ENCODE measurements at places on chromosomes 7 and 10. TPM values are rescaled to one million over a fixed set of nuclear protein-coding genes. Genes with fewer than 3 reads are reported as not detected.

DNA sequence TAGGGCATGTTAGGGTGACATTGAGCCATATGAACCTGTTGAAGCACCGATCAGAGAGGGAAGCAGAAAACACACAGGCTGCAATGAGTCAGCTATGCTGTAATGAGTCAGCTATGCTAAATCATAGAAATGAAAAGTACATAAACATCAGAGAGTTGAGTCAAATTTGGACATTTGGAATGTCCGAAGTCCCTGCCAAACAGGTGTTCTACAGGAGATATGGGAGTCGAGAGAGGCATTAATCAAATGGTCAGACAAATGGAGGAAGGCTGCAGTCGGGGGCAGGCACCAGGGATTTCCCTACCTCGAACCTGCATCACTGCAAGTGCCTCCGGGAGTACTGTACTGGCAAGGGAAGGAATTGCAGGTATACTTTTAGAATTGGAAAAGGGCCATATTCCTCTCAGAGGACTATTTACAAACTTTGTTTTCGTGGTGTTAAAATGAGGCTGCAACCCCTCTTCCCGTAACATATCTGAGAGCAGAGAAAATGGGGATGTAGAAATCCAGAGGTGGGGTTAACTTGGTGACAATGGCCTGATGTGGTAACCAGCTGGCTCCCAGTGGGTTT, 8.8 kb upstream of the ZC3HAV1 start:
- no peak for DNase-seq

RSPH10B gene
- 0.07 TPM for polyA plus RNA-seq

GRCh38 chr10:88521791-88522190, 61.3 kb downstream of the RNLS start:
- no peak for DNase-seq

- DNase-seq = no peak
These were observed 2.8 kb downstream of the TRAPPC14 start for GRCh38 chr7:100155553-100156317.

DNA sequence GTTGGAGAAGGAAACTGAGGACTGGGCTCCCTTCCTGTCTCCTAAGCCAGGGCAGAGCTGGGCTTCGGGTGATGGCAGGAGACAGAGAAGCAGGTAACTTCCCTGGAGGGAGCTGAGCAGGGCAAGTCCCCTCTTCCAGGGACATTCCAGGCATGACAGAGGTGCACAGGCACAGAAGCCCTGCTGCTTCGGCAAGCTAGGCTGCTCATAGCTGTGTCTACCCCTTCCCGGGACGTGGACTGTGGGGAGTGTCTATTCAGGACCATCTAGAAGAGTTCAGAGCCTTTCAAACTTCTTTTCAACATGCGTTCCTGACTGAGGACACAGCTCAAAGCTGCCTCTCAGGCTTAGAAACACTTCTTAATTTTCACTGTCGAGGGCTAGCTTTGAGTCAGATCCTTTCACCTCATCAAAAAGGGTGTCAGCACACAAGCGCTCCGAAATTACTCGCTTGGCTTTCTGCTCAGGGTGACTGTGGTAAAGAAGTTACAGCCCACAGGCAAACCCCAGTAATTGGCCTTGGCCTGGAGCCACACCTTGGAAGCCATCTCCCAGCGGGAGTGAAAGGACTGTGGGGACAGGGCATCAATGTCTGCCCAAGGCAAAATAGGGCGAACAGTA, 63.7 kb upstream of the STEAP1B start:
- DNase-seq = no peak

- peak; percentile 85 for DNase-seq
These were observed at the start of gene IFIT1 for GRCh38 chr10:89391907-89392756. Gene IFIT1 (plus strand): TSS chr10:89392623. CDS start chr10:89392713, 90 bp downstream.

FXYD4 gene
- not detected for polyA plus RNA-seq

DNA sequence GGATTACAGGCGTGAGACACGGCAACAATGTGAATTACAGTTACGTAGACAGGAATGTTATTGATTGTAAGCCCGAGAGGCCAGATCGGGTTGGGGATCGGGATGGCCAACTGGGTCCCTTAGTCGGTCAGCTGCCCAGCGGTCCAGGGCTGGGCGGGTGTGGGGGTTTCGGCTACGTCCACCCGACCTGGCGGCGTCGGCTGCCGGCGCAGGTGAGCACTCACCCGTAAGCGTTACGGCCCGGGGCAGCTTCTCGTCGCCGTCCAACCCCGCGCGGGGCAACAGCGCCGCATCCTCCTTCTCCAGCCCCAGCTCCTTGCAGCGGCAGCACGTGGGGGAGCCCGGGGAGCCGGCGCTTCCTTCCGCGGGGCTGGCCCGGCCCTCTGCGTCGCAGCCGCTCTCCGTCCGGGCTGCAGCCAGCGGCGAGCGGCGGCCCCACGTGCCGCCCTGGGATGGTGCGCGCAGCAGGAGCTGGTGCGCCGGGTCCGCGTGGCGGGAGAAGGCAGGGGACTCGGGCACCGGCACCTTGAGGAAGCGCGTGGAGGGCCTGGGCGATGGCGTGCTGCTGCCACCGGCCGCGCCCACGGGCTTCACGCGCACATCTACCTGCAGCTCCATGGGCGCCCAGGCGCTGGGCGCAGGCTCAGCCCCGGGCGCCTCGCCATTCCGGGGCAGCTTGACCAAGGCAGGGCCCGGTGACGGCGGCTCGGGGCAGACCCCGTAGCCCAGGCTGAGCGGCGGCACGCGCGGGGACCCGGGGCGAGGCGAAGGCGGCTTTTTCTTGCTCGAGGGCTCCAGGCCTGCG, 609 bp downstream of the KLRG2 start:
- DNase-seq = no peak

CALN1 gene
- not detected for polyA plus RNA-seq

- no peak for DNase-seq
These were observed 310.1 kb downstream of the WDR37 start for GRCh38 chr10:1366322-1366691.

DNA sequence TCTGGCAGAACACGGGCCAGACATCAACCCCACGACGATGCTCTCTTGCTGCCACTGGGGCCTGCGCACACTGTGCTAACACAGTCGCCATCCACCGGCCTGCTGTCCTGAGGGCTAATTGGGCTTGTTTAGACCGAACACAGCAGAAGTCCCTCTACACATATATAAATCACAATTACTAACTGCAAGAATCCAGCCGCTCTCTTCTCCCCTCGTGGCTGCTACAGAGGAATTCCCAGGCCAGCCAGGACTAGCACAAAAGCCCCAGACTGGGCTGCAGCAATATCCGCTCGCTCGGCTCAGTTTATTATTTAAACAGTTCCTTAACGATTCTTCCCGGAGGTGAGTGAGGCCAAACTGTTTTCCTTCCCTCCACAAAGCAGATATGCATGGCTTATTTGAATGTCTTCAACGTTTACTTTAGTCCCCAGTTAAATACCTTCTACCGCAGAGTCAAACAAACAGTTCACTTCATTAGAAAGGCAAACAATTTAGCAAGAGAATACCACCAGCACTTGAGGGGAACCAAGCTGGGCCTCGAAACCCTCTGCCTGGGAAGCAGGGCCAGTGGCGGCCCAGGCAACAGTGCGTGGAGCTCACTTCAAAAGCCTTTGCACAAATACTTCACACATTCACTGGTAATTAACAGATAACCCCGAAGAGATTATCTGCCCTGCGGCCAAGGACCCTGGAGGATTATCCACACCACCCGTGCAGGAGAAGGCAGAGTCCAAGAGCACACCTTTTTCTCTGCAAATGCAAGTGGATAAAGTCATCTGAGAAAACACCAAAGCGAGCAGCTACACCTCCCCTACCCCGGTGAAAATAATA, 145.3 kb downstream of the GLI3 start:
- DNase-seq = no peak

MAD1L1 gene
- polyA plus RNA-seq = 13.5 TPM

- no peak for DNase-seq
These were observed 233.0 kb downstream of the EMX2 start for GRCh38 chr10:117775526-117775925.

DNA sequence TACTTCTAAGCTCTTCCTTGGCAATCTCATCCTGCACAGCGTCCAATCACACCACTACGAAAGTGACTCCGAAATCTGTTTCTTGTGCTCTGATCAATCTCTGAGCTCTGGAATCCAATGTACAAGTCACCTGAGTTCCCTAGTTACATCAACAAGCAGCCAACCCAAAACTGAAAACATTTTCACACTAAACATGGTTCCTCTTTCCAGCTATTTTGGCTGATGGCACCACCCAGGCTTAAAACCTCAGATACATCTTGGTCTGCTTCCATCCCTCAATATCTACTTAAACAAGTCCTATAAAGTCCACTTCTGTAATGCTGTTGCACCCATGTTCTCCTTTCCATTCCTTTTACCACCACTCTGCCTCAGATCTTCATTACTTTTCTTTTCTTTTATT, 3.6 kb downstream of the BLOC1S2 start:
- no peak for DNase-seq

DNA sequence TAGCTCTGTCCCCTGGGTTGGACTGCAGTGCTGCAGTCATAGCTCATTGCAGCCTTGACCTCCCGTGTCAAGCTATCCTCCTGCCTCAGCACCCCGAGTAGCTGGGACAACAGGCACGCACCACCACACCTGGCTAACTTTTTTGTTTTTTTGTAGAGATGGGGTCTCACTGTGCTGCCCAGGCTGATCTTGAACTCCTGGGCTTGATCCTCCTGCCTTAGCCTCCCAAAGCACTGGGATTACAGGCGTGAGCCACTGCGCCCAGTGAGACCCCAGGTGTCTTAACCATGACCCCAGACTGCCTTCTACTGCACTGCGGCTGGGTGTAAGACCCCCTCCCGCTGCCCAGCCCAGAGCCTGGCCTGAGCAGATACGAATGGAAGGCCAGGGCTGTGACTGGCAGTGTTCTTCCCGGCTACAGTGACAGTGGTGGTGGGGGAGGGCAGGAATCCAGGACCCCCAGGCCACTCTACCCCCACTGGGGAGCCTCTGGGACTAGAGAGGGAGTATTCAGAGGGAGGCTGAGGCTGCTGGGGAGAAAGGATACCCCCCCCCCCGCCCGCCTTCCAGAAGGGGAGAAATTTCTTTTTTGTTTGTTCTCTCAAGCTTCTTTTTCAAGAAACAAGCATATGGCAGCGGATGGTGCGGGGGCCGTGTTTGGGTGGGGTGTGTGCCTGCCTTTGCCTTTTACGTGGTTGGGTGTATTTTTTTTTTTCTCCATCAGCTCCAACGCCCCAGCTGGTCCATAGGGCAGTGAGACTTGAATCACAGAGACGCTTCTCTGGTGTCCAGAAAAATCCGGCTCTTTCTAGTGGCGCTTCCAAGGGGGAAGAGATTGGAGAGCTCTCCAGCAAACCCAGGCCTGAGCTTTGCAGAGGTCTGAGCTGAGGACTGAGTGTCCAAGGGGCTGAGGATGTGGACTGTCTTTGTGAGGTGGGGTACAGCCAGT, 36.6 kb downstream of the GTF2IRD1 start:
- DNase-seq = no peak

- no peak for DNase-seq
These were observed 3.6 kb downstream of the EPDR1 start for GRCh38 chr7:37923996-37924395.

DNA sequence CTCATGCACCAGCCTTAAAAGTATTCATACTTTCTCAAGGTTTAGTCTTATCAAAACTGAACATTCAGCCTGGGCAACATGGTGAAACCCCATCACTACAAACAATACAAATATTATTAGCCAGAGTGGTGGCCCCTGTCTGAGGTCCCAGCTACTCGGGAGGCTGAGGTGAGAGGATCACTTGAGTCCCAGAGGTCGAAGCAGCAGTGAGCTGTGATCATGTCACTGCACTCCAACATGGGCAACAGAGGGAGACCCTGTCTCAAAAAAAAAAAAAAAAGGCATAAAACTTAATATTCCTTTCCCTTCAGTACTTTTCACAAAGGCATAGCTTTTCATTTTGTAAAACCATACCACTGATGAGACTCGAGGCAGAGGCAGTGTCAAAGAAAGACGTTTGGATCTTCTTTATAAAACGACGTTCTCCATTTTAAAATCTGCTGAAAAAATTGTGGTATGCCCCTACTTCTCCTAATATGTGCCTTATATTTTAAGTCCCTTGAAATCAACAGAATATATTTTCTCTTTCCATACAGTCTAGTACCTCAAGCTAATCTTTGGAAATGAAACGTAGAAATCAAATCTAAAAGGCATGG, 1.9 kb downstream of the NSUN6 start:
- no peak for DNase-seq

DNA sequence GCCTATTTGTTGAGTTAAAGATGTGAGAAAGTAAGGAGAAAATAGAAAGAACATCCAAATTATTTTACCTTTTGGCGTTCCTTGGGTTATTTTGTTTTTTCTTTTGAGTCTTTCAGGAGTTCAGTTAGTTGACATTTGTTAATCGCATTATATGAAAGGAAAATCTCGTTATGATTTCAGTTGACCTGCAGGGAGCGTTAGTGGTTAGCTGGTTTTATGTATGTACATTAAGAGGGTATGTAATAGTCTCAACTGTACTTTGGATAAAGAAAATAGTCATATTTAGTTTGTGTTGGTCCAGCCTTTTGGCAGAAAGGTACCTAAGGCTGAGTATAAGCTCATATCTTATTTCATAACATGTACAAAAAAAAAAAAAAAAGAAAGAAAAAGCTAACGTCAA, 4.0 kb downstream of the BMPER start:
- no peak for DNase-seq

- no peak for DNase-seq
These were observed 15.6 kb downstream of the FAM107B start for GRCh38 chr10:14758994-14759664.

DNA sequence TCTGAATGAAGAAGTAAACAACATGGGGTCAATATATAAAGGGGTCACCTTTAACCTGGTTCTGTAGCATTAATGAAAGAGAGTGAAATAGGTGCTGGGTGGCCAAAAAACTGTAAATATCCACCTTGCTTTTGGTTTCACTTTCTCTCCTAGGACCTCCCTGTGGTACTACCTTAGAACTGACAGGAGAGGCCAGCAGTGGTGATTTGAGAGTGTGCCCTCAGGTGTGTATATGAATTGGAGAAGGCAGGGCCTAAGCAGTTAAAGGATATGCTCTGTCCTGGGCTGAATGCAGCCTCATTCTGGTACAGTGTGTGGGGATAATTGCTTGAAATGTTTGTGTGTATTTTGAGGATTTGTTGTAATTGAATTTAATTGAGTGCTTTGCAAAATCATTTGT, 62.0 kb downstream of the BBS9 start:
- no peak for DNase-seq

MPP7 gene
- polyA plus RNA-seq = 0.61 TPM

DNA sequence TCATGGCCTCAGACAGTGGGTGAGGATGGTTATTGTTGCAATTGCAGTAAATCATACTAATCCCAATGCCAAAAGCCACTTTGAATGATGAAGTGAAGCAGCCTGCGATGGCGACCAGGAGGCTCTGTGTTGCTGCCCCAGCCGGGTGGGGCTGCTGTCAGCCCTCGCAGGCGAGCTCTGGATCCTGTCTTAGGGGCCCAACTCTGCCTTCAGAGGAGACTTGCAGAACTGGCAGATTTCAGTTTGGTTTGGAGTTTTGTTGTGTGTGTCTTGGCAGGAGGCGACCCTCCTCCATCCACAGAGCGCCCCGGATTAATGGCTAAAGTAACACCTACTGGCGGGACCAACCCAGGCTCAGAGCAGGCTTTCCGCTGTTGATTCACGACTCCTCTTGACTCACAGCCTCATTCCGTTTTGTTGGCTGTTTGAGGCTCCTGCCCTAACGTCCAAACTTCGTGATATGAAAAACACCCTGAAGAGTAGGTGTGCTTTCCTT, 67.9 kb upstream of the BMPER start:
- no peak for DNase-seq

MNX1 gene
- polyA plus RNA-seq = not detected

EGFR gene
- polyA plus RNA-seq = 59.0 TPM
